ENCODE measurements at places on chromosomes 5 and 9.

- DNase-seq = no peak
Measured at GRCh38 chr9:37255187-37255586, 134.8 kb downstream of the ZCCHC7 start.

DNA sequence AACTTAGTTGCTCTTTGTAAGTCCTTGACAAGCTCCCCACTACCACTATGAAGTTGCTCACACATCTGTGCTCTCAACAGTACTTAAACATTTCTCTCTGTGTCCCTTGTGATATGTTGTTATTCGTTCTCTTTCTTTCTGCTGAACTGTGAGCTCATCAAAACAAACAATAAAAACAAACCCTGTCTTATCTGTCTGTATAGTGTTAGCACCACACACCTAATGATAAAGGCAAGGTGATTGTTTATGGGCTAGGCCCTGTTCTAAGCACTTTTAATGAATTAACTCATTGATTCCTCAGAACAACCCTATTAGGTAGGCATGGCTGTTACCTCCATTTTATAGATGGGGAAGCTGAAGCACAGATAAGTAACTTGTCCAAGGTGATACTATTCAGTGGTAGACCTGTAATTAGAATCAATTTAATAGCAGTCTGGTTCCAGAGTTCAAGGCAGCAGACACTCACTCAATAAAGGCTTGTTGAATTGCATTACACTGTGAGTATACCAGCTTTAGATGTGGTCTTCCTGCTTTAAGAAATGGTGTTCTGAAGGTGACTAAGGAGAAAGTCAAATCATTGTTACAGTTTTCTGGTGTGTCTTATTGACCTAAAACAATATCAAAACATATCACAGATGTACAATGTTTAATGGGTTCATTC is 153.6 kb upstream of the ELL2 start:
- no peak for DNase-seq

GRCh38 chr5:122835681-122836080 is 9.7 kb upstream of the SNX24 start:
- DNase-seq = no peak

DNA sequence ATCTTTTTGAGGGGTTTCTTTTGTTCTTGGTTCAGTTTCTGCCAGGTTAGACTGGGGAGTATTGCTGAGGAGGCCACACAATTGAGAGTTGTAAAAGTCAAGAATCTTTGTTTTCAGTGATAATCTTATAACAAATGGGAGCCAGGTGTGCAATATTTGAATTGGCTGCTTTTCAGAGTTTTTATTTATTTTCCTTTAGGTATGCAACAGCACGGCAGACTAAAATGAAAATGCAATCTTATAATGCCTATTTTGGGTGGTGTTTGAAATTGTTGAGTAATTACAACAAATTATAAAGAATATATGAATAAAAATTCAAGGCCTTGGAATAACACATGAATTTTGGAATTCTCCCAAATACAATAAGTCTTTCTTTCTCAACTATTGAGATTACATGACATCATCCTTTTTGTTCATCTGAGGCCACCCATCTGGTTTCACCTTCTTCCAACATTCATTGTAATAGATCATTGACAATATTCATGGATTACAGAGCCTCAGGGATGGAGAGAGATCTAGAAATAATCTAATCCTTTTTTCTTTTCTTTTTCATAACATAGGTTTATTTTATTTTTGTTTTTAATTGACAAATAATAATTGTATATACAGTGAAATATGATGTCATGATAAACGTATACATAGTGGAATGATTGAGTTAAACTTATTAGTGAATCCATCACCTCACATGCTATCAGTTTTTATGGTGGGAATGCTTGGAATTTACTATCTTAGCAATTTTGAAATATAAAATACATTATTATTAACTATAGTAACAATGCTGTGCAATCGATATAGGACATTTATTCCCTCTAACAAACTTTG is 1061.0 kb downstream of the NR2F1-AS1 start:
- DNase-seq = peak; percentile 33

GRCh38 chr5:120545007-120545406 is 80.9 kb downstream of the PRR16 start:
- DNase-seq = no peak

DNA sequence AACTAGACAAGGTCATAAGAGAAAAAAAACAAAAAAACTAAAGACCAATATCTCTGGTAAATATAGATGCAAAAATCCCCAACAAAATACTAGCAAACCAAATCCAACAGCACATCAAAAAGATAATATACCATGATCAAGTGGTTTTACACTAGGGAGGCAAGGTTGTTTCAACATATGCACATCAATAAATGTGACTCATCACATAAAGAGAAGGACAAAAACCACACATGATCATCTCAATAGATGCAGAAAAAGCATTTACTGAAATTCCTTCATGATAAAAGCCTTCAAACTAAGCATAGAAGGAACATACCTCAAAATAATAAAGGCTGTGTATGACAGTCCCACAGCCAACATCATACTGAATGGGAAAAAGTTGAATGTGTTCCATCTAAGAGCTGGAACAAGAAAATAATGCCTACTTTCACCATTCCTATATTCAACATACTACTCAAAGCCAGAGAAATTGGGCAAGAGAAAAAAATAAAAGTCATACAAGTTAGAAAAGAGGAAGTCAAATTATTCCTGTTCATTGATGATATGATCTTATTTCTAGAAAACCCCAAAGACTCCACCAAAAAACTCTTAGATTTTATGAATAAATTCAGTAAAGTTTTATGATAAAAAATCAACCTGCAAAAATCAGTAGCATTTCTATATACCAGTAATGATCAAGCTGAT is 72.2 kb upstream of the FAM169A start:
- no peak for DNase-seq

- no peak for DNase-seq
Measured at GRCh38 chr9:96858018-96858573, 3.8 kb upstream of the ZNF782 start.

- no peak for DNase-seq
Measured at GRCh38 chr5:136073714-136074529, 45.1 kb downstream of the TGFBI start.

DNA sequence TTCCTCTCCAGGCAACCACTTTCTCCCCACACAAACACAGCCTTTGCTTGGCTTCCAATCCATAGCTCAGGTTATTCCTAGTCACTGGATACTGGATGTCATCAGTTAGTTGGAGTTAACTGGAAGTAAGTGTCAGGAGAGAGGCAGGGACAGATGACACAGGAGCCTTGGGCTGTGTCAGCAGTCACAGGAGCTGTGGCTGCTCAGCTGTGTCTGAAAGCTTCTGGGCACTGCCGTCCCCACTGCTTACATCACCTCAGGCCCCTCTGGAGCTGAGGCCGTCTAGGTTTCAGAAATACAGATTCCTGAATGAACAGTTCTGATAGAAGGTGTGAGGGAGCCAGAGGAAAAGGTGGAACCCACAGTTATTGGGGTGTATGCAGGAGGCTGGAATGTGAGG is 17.3 kb upstream of the FAM240B start:
- no peak for DNase-seq

DNA sequence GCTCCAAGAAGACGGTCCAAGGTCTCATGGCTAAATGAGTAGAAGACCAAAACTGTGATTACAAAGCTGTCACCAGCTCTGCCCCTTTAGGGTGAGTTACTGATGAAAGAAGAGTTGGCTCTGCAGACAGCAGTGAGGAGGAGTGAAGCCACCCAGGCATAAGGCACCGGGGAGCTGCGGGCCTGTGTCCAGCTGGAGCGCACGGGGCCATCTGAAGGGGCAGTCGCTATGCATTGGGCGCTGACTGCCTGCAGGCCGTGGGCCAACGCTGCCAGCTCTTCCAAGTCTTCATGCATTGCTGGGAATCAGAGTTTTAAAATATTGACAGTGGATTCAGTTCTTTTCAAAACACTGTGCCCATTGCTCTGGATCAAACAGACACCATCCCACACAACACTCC is 70.3 kb downstream of the DAPK1 start:
- DNase-seq = no peak
